ENCODE measurements at places on chromosomes 6 and 20.

GRCh38 chr6:55652429-55652828, 73.4 kb upstream of the HMGCLL1 start:
- no peaks in the 10 kb centered on the region for H3K36me3 ChIP-seq
- no peaks in the 10 kb centered on the region for H3K27me3 ChIP-seq
- H3K4me1 ChIP-seq: no peaks in the 10 kb centered on the region
- no peak overlapping the region for H3K4me3 ChIP-seq
- H3K27ac ChIP-seq: no peak overlapping the region
- no peak for DNase-seq

GRCh38 chr20:761418-762381, 6.6 kb downstream of the SLC52A3 start:
- no peak for DNase-seq
- no peaks in the 10 kb centered on the region for H3K36me3 ChIP-seq
- H3K4me3 ChIP-seq: no peak overlapping the region

DNA sequence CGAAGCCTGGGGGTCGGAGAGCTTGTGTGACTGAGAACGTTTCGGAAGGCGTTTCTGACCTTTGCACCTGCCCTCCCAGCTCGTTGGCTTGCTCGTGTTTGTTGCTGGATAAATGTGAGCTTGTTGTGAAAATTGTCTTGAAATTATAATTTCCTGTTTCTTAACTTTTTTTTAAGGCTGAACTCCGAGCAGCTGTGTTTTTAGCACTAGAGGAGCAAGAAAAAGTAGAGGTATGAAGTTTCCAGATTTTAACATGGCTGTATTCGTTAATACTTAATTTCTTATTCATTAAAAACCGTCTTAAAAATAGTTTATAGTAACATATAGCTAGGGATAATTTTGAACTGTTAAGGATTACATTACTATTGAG, 672 bp downstream of the CEP43 start:
- H3K36me3 ChIP-seq: peaks cover 16% of the 10 kb centered on the region
- H3K27ac ChIP-seq: no peak overlapping the region
- no peak for DNase-seq

DNA sequence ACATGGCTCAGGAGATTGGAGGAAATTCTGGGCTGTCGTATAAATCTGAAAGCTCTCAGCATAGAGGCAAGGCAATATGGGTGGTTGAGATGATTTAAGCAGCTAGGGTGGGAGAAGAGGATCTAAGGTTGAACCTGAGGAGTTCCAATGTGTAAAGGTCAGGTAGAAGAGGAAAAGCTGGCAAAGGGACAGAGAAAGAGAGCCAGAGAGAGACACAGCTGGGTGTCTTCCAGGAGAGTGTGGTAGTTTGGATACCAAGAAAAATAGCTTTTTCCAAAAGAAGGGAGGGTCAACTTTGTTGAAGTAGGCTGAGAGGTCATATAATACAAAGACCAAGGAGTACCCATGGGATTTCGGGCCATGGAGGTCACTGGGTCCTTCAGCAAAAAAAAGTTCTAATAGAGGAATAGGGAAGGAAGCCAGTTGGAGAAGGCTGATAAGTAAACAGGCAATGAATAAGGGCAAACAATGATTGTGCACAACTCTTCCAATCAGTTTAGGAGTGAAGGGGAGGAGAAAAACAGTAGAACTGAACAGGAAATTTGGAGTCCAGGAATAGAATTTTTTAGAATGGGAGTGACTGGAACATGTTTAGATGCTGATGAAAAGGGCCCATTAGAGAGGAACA, 135.1 kb downstream of the QRSL1 start:
- H3K4me1 ChIP-seq: no peaks in the 10 kb centered on the region
- no peak for DNase-seq
- no peak overlapping the region for H3K4me3 ChIP-seq
- H3K27ac ChIP-seq: no peak overlapping the region
- H3K27me3 ChIP-seq: no peaks in the 10 kb centered on the region
- H3K36me3 ChIP-seq: no peaks in the 10 kb centered on the region

DNA sequence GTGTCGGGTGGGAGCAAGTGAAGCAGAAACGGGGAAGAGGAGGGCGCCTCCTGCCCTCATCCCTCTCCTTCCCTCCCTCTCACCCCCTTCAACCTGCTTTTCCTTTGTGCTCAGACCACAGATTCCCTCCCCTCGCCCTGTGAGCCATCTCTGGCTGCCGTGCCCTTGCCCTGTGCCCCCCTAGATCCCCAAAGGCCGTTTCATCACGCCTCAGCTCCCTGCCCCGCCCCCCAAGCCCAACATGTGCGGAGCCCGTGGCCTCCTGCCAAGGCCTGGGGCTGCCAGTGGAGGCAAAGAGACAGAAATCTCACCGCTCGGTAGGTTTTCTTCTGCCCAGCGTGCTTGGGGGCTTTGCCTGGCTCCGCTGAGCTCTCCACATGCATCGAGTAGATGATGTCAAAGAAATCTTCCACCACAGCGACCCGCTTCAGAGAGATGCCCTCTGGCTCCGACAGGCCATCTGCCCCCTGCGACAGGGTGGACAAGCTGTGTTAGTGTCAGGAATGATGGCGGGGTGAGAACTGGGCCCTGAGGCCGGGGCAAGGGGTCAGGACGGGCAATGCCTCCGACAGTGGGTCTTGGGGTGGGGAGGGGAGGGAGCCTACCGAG, 57.6 kb downstream of the NOL4L start:
- DNase-seq: no peak
- peaks cover 11% of the 10 kb centered on the region for H3K4me1 ChIP-seq
- no peaks in the 10 kb centered on the region for H3K27me3 ChIP-seq
- H3K36me3 ChIP-seq: no peaks in the 10 kb centered on the region
- H3K27ac ChIP-seq: no peak overlapping the region
- H3K4me3 ChIP-seq: no peak overlapping the region

DNA sequence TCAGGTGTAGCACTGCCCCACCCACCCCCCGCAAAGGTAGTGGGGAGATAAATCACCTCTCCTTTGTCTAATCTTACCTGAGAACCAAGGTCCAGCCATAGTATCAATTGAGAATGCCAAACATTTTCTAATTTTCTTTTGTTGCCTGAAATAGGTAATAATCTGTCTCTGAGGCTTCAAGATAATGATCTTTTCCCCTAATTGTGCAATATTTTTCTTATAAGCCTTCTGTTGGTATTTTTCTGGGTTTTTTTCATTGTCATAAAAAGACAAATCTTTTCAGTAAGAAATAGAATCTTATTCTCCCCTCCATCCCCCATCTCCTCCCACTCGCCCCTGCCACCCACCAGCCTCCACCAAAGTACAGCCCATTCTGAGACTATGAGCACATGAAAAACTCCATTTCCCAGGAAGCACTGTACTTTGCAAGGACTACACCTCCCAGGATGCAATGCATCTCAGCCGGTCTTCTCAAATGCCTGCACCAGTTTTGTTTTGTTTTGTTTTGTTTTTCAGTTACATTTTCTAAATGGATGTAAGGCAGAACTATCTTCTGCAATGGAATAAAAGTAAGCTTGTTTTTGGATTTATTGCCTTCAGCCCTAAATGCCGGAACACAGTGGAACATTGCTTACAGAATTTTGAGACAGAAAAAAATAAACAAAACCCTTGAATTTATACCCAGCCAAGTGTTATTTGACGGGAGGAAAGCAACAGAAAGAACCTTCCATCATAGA, 268.0 kb downstream of the TFAP2A start:
- H3K36me3 ChIP-seq: no peaks in the 10 kb centered on the region
- H3K27ac ChIP-seq: no peak overlapping the region
- peak overlapping the region; percentile 50 for H3K4me3 ChIP-seq
- H3K4me1 ChIP-seq: peaks cover 11% of the 10 kb centered on the region
- no peak for DNase-seq

- DNase-seq: no peak
- no peak overlapping the region for H3K4me3 ChIP-seq
- no peaks in the 10 kb centered on the region for H3K27me3 ChIP-seq
- no peak overlapping the region for H3K27ac ChIP-seq
- H3K4me1 ChIP-seq: no peaks in the 10 kb centered on the region
- H3K36me3 ChIP-seq: no peaks in the 10 kb centered on the region
These were observed 200.5 kb upstream of the ARG1 start for GRCh38 chr6:131372535-131372934.

DNA sequence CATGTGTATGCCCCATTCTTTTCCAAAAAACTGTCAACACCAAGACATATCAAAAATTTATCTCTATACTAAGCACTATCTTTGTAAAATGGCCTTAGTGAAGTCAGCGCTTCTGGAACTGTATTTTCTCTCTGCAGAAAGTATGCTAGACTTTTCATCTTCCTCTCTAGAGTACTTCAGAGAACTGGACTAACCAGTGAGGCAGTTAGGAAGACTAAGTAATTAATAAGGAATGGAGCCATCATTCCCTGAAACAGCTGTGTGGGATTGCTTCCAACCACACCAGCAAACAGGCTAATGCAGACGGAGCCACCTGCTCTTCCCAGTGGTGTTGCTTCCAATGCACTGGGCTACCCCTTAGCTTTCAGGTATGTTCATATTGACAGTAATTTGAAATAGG, 169.1 kb upstream of the FUT9 start:
- no peak overlapping the region for H3K27ac ChIP-seq
- H3K27me3 ChIP-seq: no peaks in the 10 kb centered on the region
- H3K4me1 ChIP-seq: no peaks in the 10 kb centered on the region
- DNase-seq: no peak
- H3K4me3 ChIP-seq: no peak overlapping the region

DNA sequence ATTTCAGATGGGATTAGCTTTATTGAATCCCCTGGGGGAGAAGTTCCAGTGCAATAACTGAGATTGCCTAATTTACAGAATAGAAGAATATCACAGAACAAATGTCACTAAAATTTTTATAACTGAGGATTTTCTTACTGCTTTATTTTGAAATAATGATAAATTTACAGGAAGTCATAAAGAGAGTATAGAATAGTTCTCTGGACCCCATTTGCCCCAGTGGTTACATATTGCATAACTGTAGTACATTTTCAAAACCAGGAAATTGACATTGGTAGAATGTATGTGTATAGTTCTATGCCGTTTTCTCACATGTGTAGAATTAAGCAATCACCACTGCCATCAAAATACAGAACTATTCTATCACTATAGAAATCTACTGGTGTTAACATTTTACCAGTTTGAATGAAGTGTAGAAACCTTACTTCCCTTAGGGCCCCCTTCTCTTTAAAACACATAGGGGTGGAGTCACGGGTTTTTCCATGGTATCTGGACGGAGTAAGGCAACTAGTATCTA, 18.3 kb downstream of the KIF6 start:
- H3K36me3 ChIP-seq: no peaks in the 10 kb centered on the region
- no peak for DNase-seq
- H3K4me1 ChIP-seq: no peaks in the 10 kb centered on the region
- no peak overlapping the region for H3K4me3 ChIP-seq

DNA sequence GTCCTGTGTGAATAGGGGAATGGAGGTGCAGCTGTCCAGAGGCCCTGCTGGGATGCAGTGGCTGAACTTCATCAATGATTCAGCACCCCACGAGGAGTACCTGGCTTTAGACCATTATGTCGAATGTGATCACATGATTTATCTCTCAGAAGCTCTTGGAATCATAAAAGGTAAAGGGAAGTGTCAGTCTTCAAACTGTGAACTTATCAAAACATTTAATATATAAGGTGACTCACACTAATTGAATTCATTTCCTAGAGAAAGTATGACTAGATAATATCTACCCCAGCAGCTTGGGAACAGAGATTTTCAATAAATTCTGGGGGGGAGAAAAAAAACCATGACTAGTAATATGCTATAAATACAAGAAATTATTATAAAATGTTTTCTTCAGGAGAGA, 29.5 kb downstream of the ALDH8A1 start:
- H3K36me3 ChIP-seq: no peaks in the 10 kb centered on the region
- H3K4me1 ChIP-seq: 0 out of 2 replicates have a peak, but pooled peaks cover 5% of the 10 kb centered on the region
- no peak for DNase-seq
- no peak overlapping the region for H3K4me3 ChIP-seq
- no peaks in the 10 kb centered on the region for H3K27me3 ChIP-seq
- no peak overlapping the region for H3K27ac ChIP-seq

GRCh38 chr6:117555882-117556498, 46.3 kb downstream of the GOPC start:
- no peaks in the 10 kb centered on the region for H3K27me3 ChIP-seq
- no peak overlapping the region for H3K27ac ChIP-seq
- no peaks in the 10 kb centered on the region for H3K36me3 ChIP-seq
- no peak overlapping the region for H3K4me3 ChIP-seq

- no peak overlapping the region for H3K27ac ChIP-seq
- no peak for DNase-seq
- no peaks in the 10 kb centered on the region for H3K27me3 ChIP-seq
- no peak overlapping the region for H3K4me3 ChIP-seq
- peaks cover 66% of the 10 kb centered on the region for H3K4me1 ChIP-seq
- no peaks in the 10 kb centered on the region for H3K36me3 ChIP-seq
These were observed 30.2 kb downstream of the VEGFA start for GRCh38 chr6:43800298-43800623.

DNA sequence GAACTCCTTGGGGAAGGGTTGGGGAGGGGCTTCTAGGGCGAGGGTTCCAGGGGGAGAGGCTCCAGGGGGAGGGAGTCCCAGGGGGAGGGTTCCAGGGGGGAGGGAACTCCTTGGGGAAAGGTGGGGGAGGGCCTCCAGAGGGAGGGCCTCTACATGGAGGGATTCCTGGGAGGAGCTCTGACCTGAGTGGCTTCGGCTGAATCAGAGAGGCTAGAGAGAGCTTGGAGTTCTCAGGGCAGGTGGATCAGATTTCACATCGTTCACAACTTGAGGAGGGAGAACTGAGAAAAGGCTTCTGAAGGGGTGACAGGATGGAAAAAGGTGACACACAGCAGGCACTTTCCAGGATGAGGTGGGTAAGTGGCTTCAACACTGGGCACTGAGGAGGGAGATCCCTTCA, 49.1 kb downstream of the DAAM2 start:
- no peak overlapping the region for H3K4me3 ChIP-seq
- DNase-seq: no peak
- no peaks in the 10 kb centered on the region for H3K4me1 ChIP-seq

DNA sequence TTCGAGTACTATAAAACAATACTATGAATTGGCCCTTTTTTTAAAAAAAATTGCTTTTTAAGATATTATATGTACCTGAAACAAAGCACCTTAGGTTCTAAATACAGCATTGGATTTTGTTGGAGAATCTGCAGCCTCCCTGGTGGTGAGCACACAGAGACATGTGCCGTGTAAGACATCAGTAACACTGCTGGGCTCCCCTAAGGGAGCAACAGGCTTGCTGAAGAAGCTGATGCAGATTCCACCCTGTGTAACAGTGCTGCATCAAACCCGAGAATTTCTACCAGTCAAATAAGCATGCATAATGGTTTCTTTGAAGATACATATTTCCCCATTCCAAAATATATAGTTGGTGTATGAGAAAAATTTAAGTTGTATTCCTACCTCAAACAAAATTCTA, 17.4 kb downstream of the KIAA1586 start:
- no peaks in the 10 kb centered on the region for H3K36me3 ChIP-seq
- no peak overlapping the region for H3K4me3 ChIP-seq
- no peaks in the 10 kb centered on the region for H3K27me3 ChIP-seq
- H3K4me1 ChIP-seq: no peaks in the 10 kb centered on the region

- H3K27ac ChIP-seq: no peak overlapping the region
- H3K27me3 ChIP-seq: no peaks in the 10 kb centered on the region
- H3K36me3 ChIP-seq: no peaks in the 10 kb centered on the region
- H3K4me3 ChIP-seq: no peak overlapping the region
- no peak for DNase-seq
These were observed 47.7 kb downstream of the BCKDHB start for GRCh38 chr6:80154160-80154559.

GRCh38 chr20:4227085-4227821, 211.9 kb upstream of the RNF24 start:
- no peak overlapping the region for H3K4me3 ChIP-seq
- no peak overlapping the region for H3K27ac ChIP-seq
- DNase-seq: peak; percentile 60
- no peaks in the 10 kb centered on the region for H3K27me3 ChIP-seq
- peaks cover 32% of the 10 kb centered on the region for H3K4me1 ChIP-seq
